ENCODE measurements at places on chromosomes 2 and 18. TPM values are rescaled to one million over a fixed set of nuclear protein-coding genes. Genes with fewer than 3 reads are reported as not detected.

Gene PLEKHH2
- total RNA-seq, result 39.3 TPM

Gene SCN1A
- 0.10 TPM for total RNA-seq

DNA sequence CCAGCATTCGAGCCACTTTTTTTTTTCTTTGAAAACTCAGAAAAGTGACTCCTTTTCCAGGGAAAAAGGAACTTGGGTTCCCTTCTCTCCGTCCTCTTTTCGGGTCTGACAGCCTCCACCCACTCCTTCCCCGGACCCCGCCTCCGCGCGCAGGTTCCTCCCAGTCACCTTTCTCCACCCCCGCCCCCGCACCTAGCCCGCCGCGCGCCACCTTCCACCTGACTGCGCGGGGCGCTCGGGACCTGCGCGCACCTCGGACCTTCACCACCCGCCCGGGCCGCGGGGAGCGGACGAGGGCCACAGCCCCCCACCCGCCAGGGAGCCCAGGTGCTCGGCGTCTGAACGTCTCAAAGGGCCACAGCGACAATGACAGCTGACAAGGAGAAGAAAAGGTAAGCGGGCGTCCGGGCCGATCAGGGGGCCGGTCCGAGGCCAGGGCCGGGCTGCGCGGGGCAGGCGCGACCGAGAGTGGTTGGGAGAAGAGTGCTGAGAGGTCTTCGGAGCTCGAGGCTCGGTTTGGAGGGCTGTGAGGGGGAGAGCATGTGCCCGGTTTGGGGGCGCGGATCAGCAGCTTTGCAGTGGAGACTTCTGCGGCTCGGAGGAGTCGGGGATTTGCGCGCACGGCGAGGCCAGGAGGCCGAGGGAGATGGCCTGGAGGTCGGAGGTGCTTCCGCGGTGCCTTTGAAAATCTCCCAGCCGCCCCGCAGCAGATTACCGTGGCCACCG, 502 bp downstream of the EPAS1 start:
- no peak for DNase-seq

GRCh38 chr18:46459789-46460455, 197.1 kb downstream of the LOXHD1 start:
- DNase-seq, result no peak

DNA sequence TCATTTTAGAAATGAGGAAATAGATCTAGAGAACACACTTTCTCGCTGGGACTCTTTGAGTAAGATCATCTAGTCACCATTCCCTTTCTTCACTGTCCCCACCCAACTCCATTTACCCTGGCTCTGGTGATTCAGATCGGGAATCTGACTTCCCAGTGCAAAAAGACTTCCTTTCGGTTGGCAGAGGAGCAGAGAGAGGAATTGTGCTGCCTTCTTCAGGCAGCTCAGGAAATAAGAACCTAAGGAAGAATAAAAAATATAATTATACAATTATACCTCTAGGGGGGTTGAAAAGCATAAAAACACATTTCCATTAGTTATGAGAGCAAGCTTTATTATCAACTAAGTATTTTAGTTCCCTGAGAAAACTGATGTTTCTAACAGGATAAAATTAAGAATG, 9.3 kb upstream of the MPP4 start:
- DNase-seq, result no peak

DNA sequence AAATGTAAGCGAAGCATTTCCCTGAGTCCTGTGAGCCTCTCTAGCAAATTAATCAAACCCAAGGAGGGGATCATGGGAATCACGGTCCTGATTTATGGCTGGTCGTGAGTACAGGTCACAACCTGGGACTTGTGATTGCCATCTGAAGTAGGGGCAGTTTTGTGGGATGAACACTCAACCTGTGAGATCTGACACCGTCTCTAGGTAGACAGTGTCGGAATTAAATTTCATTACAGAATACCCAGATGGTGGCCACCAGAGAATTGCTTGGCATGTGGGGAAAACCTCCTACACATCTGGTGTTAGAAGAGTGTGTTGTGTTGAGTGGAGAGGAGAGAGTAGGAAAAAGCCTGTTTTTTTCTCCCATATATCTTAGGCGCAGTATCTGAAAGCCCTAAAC, 12.5 kb downstream of the CAPN14 start:
- no peak for DNase-seq
